ENCODE measurements at places on chromosomes 12 and 14.

DNA sequence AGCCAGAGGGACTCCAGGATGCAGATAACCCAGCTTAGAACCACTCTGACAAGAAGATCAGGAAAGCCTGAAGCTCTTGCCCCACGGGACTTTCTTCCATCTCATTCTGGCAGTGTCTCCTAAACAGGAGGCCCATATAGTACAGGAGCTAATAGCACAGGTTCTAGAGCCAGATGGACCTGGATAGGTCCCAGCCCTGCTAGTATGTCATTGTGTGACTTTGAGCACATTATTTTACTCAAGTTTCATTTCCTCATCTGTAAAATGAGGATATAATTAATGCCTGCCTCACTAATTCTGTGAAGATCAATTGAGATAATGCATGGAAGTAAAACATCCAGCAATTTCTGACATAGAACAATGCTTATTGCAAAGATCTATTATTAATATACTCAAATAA lies 66.5 kb upstream of the GZMB start:
- H3K4me3 ChIP-seq: no peak overlapping the region
- H3K36me3 ChIP-seq: no peaks in the 10 kb centered on the region
- H3K4me1 ChIP-seq: no peaks in the 10 kb centered on the region
- no peak for DNase-seq
- H3K27me3 ChIP-seq: no peaks in the 10 kb centered on the region

- DNase-seq: no peak
- H3K27ac ChIP-seq: no peak overlapping the region
- no peaks in the 10 kb centered on the region for H3K4me1 ChIP-seq
- peaks cover 4% of the 10 kb centered on the region for H3K36me3 ChIP-seq
- no peak overlapping the region for H3K4me3 ChIP-seq
Measured at GRCh38 chr12:19332196-19332595, 107.1 kb upstream of the AEBP2 start.

DNA sequence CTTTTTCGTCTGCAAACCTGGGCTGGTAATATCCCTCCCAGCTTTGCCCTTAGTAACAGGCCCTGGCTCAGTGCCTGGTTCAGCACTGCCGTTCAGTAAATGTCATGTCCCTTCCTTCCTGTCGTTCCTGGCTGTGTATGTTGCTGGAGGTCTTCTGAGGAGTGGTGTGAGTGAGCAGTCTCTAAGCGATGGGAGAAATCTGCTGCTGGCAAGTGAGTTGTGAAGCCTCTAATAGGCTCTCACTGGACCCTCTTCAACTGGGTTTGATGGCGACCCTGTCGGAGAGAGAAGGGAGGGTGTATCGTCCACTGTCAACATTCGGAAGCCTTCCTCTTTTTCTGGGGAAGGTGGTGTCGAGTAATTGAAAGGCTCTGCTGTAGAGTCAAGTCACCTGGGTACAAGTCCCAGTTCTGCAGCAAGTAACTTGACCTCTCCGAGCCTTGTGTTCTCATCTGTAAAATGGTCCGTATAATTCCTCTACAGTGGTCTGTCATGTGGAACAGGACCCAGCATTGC lies 62.8 kb downstream of the HRK start:
- no peaks in the 10 kb centered on the region for H3K27me3 ChIP-seq
- H3K4me1 ChIP-seq: peaks cover 8% of the 10 kb centered on the region
- DNase-seq: no peak
- peak overlapping the region; percentile 81 for H3K4me3 ChIP-seq

DNA sequence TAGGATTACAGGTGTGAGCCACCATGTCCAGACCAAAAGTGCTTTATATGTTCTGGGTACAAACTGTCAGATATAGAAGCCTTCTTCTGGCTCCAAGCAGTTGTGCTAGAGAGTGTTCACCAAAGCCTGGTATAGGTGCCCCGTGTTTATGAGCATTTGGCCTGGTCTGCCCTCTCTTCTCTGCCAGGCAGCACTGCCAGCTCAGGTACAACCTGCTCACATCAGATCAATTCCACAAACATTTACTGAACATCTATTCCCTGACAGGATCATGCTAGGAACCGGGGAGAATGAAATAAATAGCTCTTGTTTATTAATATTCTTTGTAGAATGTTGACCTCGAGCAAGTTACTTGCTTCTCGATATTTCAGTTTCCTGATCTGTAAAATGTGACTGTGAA lies 20.0 kb upstream of the SOCS2 start:
- H3K36me3 ChIP-seq: no peaks in the 10 kb centered on the region
- no peak overlapping the region for H3K4me3 ChIP-seq
- H3K27me3 ChIP-seq: no peaks in the 10 kb centered on the region
- no peak overlapping the region for H3K27ac ChIP-seq

DNA sequence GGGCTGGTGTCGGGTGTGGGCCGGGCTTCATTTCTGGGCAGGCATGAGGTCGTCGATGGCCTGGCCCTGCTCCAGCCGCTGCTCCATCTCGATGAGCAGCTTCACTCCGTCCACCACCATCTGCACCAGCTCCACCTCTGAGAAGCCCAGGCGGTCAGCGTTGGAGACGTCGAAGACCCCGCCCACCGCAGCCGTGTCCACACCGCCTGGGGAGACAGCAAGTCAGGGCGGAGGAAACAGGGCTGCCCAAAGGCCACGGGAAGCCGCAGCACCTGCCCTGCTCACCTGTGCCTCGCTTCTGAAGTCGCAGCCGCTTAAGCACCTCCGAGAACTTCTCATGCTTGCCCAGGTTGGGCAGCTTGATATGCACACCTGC lies 2.8 kb downstream of the CKB start:
- no peak for DNase-seq
- H3K4me3 ChIP-seq: no peak overlapping the region
- H3K27ac ChIP-seq: no peak overlapping the region
- H3K27me3 ChIP-seq: peaks cover 30% of the 10 kb centered on the region
- H3K36me3 ChIP-seq: no peaks in the 10 kb centered on the region
- H3K4me1 ChIP-seq: peaks cover 52% of the 10 kb centered on the region

DNA sequence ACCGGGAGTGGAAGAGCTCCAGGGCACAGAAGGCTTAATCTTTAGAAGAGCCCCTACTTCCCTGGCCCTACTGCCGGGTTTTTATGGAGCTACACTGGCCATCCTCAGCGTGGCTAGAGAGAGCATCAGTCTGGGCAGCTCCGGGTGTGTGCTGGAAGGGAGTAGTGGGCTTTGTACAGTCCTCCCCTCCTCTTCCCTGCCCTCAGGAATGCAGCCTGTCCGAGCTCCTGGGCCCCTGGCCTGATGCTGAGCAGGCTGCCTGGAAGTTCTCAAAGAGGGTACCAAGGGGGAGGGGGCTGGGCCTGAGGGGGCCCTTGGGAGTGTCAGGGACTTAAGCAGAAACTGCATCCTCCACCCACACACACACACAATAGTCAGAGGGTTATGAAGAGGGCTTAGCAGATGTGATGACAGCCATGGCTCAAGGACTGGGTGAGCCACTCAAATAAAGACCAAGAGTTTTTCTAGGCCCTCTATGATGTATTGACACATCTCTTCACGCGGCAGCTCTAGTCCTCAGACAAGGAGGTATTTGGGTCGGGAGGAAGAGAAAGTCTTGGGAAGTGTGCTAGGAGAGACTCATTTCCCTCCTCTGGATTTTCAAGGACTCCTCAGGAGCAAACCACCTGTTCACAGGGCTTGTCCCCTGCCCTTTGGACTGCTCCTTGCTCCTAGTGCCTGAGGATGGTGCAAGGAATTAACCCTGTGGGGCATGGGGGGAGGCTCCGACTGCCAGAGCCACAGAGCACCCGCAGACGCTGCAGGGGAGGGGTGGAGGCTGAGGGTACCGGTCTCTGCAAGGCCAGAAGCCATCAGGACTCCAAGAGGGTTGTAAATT lies 16.5 kb upstream of the FIGNL2 start:
- no peak for DNase-seq
- H3K36me3 ChIP-seq: no peaks in the 10 kb centered on the region
- peaks cover 34% of the 10 kb centered on the region for H3K4me1 ChIP-seq
- H3K27ac ChIP-seq: no peak overlapping the region
- H3K4me3 ChIP-seq: no peak overlapping the region
- peaks cover 92% of the 10 kb centered on the region for H3K27me3 ChIP-seq

DNA sequence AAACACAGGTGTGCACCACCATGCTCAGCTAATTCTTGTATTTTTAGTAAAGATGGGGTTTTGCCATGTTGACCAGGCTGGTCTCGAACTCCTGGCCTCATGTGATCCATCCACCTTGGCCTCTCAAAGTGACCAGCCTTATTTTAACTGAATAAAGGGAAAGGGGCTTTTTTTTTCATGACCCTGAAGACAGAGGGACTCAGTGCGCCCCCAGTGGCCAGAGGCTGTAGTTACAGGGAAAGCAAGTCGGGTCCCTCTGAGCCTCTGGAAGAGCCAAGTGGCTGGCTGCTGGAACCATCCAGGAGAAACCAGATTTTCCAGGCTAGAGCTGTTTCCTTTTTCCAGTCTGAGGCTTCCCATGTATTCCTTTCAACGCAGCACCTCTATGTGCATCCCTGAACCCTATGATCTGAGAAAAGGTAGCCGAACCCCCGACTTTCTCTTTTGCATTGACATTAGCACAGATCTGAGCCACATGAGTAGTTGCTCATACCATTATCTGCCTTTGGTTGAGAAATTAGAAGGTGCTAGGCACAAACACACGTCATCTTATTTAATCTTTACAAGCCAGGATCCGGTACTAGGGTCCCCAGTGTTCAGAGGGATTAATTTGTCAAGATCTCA lies 342.7 kb downstream of the CACNA1C start:
- H3K4me1 ChIP-seq: peaks cover 15% of the 10 kb centered on the region
- no peaks in the 10 kb centered on the region for H3K27me3 ChIP-seq
- H3K27ac ChIP-seq: no peak overlapping the region
- DNase-seq: no peak
- no peaks in the 10 kb centered on the region for H3K36me3 ChIP-seq

- no peaks in the 10 kb centered on the region for H3K36me3 ChIP-seq
- H3K4me3 ChIP-seq: no peak overlapping the region
- H3K27ac ChIP-seq: no peak overlapping the region
- H3K4me1 ChIP-seq: peaks cover 38% of the 10 kb centered on the region
- no peaks in the 10 kb centered on the region for H3K27me3 ChIP-seq
Measured at GRCh38 chr14:103878180-103878579, 30.8 kb upstream of the PPP1R13B start.

- H3K36me3 ChIP-seq: no peaks in the 10 kb centered on the region
- no peaks in the 10 kb centered on the region for H3K4me1 ChIP-seq
- no peaks in the 10 kb centered on the region for H3K27me3 ChIP-seq
- H3K4me3 ChIP-seq: no peak overlapping the region
- no peak for DNase-seq
Measured at GRCh38 chr12:18946106-18946505, 183.4 kb upstream of the PLEKHA5 start.

DNA sequence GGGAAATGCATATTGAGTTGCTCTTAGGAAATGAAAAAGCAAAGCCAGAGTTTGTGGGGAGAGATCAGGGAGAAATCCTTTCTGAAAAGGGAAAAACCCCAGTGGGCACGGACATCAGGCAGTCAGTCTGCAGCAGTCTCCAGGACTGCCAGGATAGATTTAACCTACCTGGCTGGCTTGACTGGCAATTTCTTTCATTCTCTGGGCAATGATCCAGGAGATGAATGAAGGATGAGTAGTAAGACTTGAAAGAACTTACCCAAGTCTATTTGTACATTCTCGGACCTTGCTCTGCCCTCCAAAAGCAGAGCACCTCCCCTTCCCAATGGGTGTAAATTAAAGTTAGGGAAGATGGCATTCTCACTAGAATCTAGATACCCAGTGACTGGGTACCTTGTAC lies 42.9 kb downstream of the CMAS start:
- no peaks in the 10 kb centered on the region for H3K4me1 ChIP-seq
- H3K27ac ChIP-seq: no peak overlapping the region
- no peak overlapping the region for H3K4me3 ChIP-seq

DNA sequence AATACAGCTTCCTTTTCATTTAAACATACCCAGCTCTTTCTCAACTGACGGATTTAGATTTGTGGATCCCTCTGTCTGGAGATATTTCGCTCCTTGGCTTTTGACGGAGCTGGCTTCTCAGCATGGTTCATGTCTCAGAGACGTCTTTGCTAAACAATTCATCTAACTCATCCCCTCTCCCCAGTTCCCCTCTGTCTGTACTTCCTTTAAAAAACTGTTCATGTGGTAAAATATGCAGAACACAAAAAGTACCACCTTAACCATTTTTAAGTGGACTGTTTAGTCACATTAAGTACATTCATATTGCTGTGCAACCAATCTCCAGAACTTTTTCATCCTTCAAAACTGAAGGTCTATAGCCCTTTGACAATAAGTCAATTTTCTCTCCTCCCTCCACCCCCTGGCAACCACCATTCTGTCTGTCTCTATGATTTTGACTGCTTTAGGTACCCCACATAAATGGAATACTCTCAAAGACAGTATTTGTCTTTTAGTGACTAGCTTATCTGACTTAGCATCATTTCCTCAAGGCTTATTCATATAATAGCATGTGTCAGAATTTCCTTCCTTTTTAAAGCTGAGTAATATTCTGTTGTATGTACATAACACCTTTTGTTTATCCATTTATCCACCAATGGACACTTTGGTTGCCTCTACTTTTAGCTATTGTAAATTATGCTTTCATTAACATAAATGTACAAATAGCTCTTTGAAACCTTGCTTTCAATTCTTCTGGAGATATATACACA lies 399.8 kb upstream of the SOX5 start:
- H3K4me1 ChIP-seq: no peaks in the 10 kb centered on the region
- no peaks in the 10 kb centered on the region for H3K27me3 ChIP-seq
- H3K27ac ChIP-seq: no peak overlapping the region
- DNase-seq: no peak
- no peak overlapping the region for H3K4me3 ChIP-seq

DNA sequence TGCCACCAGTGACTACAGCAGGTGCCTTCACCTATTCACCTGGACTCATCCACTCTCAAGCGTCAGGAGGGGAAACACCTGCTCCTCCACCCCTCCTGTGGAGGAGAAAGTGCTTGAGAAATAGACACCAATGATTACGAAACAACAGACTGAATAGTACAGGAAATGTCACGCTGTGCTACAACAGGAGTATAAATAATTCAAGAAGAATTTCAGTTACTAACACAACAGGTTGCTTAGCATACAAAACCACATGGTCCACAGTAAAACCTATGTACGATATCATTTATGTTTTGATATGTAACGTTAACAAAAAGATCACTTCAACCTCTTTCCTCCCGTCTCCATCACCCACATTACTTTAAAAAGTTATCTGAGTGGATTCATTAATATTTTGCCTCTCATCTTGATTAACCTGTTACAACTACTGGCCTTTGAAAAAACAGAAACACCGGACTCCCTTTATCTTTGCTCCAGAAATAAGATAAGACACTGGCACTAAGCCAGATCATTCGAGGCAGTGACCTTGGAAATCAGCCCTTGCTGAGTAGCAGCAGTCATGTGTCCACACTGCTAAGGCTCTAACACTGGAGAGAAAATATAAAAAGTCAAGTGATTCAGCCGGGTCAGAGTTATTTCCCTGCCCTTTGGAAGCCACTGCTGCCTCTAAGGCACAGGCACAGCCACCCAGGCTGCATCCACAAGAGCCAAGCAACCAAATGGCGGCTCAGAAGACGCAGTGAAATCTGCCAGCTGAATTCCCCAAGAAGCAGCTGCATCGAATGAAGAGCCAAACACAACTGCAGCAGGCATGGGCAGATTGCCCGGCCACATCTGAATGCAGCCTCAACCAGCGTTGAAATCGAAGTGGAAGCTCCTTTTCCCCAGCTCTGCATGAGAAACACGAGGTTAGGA lies 40.9 kb downstream of the NT5DC3 start:
- no peak for DNase-seq
- peak overlapping the region; percentile 30 for H3K4me3 ChIP-seq
- H3K4me1 ChIP-seq: peaks cover 25% of the 10 kb centered on the region
- no peaks in the 10 kb centered on the region for H3K27me3 ChIP-seq
- H3K36me3 ChIP-seq: peaks cover 17% of the 10 kb centered on the region

- no peaks in the 10 kb centered on the region for H3K36me3 ChIP-seq
- no peak for DNase-seq
- no peaks in the 10 kb centered on the region for H3K27me3 ChIP-seq
- H3K4me1 ChIP-seq: no peaks in the 10 kb centered on the region
Measured at GRCh38 chr12:13367973-13368372, 171.4 kb downstream of the EMP1 start.

GRCh38 chr12:106228320-106228710 lies 19.5 kb downstream of the CKAP4 start:
- H3K36me3 ChIP-seq: no peaks in the 10 kb centered on the region
- peak overlapping the region; percentile 82 for H3K27ac ChIP-seq
- no peaks in the 10 kb centered on the region for H3K27me3 ChIP-seq
- no peak overlapping the region for H3K4me3 ChIP-seq

Measured in esophagus squamous epithelium (tissue), 5 donors.